ENCODE measurements at places on chromosomes 13 and 19. TPM values are rescaled to one million over a fixed set of nuclear protein-coding genes. Genes with fewer than 3 reads are reported as not detected.

- H3K4me1 ChIP-seq: no peaks in the 10 kb centered on the region
- no peak overlapping the region for H3K27ac ChIP-seq
- H3K27me3 ChIP-seq: peaks cover 91% of the 10 kb centered on the region
- no peak overlapping the region for H3K4me3 ChIP-seq
Measured at GRCh38 chr19:41853768-41854167, 6.3 kb upstream of the RPS19 start.

- peaks cover 28% of the 10 kb centered on the region for H3K4me1 ChIP-seq
- DNase-seq: no peak
- no peak overlapping the region for H3K4me3 ChIP-seq
- H3K27me3 ChIP-seq: no peaks in the 10 kb centered on the region
Measured at GRCh38 chr13:113886561-113887112, 22.8 kb upstream of the GAS6 start.

The TMEM272 gene
- 0.26 TPM for total RNA-seq

DNA sequence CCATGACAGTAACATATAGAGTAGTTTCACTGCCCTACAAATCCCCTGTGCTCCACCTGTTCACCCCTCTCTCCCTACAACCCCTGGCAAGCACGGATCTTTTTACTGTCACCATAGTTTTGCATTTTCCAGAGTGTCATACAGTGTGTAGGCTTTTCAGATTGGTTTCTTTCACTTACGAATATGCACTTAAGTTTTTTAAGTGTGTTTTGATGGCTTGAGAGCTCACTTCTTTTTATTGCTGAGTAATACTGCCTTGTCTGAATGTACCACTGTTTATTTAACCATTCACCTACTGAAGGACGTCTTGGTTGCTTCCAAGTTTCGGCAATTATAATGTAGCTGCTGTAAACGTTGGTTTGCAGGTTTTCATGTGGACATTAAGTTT is 175.1 kb downstream of the ITGBL1 start:
- no peaks in the 10 kb centered on the region for H3K36me3 ChIP-seq
- H3K4me3 ChIP-seq: no peak overlapping the region
- H3K4me1 ChIP-seq: peaks cover 12% of the 10 kb centered on the region
- no peaks in the 10 kb centered on the region for H3K27me3 ChIP-seq

GRCh38 chr13:51818276-51818675 is 14.3 kb upstream of the DHRS12 start:
- peaks cover 9% of the 10 kb centered on the region for H3K27me3 ChIP-seq
- DNase-seq: no peak
- no peak overlapping the region for H3K4me3 ChIP-seq
- H3K36me3 ChIP-seq: no peaks in the 10 kb centered on the region
- peaks cover 6% of the 10 kb centered on the region for H3K4me1 ChIP-seq
- H3K27ac ChIP-seq: no peak overlapping the region

- no peaks in the 10 kb centered on the region for H3K36me3 ChIP-seq
- DNase-seq: no peak
- no peak overlapping the region for H3K27ac ChIP-seq
Measured at GRCh38 chr13:61410669-61411297, 4.9 kb downstream of the PCDH20 start.

DNA sequence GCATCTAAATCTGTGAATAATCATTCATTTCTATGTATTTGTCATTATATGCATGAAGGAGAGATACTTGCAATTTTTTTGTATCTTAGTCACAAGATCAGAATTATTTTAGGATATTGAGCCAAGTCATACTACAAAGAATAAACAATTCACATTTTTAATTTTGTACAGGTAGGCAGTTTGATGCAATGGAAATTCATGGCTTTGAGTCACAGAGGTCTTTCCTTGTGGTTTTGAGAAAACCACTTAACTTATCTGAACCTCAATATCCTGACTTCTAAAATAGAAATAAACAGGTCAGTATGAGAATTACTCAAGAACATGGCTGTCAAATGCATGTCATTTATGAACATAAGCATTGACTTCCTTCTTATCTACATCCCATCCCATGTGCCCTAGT is 221.4 kb upstream of the SLC10A2 start:
- peaks cover 11% of the 10 kb centered on the region for H3K4me1 ChIP-seq
- H3K36me3 ChIP-seq: no peaks in the 10 kb centered on the region
- DNase-seq: no peak
- H3K4me3 ChIP-seq: no peak overlapping the region

GRCh38 chr13:62115831-62116230 is 700.2 kb upstream of the PCDH20 start:
- no peaks in the 10 kb centered on the region for H3K4me1 ChIP-seq
- DNase-seq: no peak
- H3K27me3 ChIP-seq: no peaks in the 10 kb centered on the region
- H3K4me3 ChIP-seq: no peak overlapping the region
- H3K36me3 ChIP-seq: no peaks in the 10 kb centered on the region

The MISP3 gene
- 0.39 TPM for total RNA-seq

The PTGER1 gene
- 0.40 TPM for total RNA-seq

GRCh38 chr13:23608701-23609413 is 38.6 kb downstream of the TNFRSF19 start:
- DNase-seq: no peak
- peak overlapping the region; percentile 81 for H3K27ac ChIP-seq
- H3K27me3 ChIP-seq: no peaks in the 10 kb centered on the region
- peak overlapping the region; percentile 27 for H3K4me3 ChIP-seq

The AXL gene
- 6.8 TPM for total RNA-seq

The PRR19 gene
- total RNA-seq: 2.8 TPM

The SIGLECL1 gene
- total RNA-seq: not detected

- peaks cover 40% of the 10 kb centered on the region for H3K4me1 ChIP-seq
- no peaks in the 10 kb centered on the region for H3K27me3 ChIP-seq
- no peak for DNase-seq
- H3K4me3 ChIP-seq: no peak overlapping the region
- no peaks in the 10 kb centered on the region for H3K36me3 ChIP-seq
- H3K27ac ChIP-seq: no peak overlapping the region
Measured at GRCh38 chr19:38059897-38060296, 152.9 kb downstream of the SIPA1L3 start.

- H3K27ac ChIP-seq: no peak overlapping the region
- peaks cover 13% of the 10 kb centered on the region for H3K4me1 ChIP-seq
- H3K4me3 ChIP-seq: peak overlapping the region; percentile 64
- peaks cover 41% of the 10 kb centered on the region for H3K27me3 ChIP-seq
- DNase-seq: peak; percentile 98
Measured at GRCh38 chr19:48588670-48589401, 17.7 kb upstream of the SPACA4 start.
